ENCODE measurements at places on chromosomes 1 and 21. TPM values are rescaled to one million over a fixed set of nuclear protein-coding genes. Genes with fewer than 3 reads are reported as not detected.

The TSTD1 gene
- 41.4 TPM for total RNA-seq

The LDLRAD1 gene
- not detected for total RNA-seq

The RPS27 gene
- 1,485 TPM for total RNA-seq

The ERG gene
- 0.56 TPM for total RNA-seq
